ENCODE measurements at places on chromosomes 1 and 21. TPM values are rescaled to one million over a fixed set of nuclear protein-coding genes. Genes with fewer than 3 reads are reported as not detected.

The OR2T11 gene
- not detected for total RNA-seq

The ILDR2 gene
- total RNA-seq, result 76.8 TPM

The KLF17 gene
- 0.46 TPM for total RNA-seq

The NKAIN1 gene
- total RNA-seq, result 29.5 TPM

The GBP6 gene
- 0.69 TPM for total RNA-seq

All from diencephalon (tissue), 1 donor.